ENCODE measurements at places on chromosomes 11 and 22. TPM values are rescaled to one million over a fixed set of nuclear protein-coding genes. Genes with fewer than 3 reads are reported as not detected.

The TSSK2 gene
- not detected for polyA plus RNA-seq

DNA sequence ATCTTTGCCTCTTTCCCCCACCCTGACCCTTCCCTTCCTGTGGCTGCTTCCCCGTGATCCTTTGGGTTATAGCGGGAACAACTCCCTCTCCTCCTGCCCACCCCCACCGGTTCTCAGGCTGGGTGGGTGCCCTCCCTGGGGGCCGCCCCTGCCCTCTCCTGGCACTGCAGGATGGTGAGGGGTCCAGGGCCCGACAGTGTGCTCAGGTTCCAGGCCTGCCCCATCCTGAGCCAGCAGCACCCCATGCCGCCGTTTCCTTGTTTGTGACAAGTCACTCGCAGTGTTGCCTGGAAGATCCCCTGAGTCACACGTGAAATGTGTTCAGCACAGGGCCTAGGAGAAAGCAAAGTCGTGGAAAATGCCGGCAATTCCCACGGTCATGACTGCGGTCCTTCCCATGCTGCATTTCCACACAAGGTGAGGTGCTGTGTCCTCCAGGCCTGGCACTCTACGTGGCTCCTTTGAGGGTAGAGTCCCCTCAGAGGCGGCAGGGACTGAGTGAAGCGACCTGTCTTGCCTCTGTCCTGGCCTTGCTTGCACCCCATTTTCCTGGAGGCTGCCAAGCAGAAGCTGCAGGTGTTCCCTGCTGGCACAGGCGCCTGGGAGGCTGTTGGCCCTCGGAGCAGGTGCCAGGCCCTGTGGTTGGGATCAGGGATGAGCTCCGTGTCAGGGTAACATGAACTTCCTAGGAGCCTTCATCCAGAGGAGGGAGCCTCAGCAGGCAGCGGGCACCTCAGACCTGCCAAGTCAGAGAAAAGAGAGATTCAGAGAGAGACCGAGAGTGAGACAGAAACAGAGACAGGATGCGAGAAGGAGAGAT, 80.5 kb upstream of the LINC01488 start:
- no peak for DNase-seq

DNA sequence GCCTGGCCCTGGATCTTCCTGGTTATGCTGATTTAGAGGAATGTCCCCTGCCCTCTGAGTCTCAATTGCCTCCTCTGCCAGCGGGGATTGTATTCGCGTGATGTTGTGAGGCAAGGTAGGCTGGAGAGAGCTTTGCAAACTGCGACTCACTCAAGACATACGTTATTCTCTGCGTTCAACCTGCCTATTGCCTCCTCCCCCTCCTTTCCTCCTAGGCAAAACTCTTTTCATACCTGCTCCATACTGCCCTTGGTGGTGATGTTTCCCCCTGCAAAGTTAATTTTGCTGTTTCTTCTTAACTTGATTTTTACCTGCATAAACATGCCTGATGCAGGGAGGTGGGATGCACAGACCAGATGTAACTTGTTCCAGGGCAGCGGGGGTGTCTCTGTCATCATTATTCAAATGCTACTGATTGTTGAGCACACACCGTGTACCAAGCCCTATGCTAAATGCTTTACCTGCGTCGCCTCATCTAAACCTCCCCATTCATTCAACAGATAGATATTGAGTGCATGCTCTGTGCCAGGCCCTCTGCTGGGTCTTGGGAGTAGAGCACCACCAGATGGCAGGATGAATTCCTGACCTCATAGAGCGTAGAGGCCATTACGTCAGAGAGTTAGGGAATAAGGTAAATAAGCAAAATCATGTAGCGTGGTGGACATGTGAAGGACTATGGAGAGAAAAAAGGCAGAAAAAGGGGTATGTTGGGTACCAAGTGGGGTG, 29.0 kb downstream of the SGSM1 start:
- no peak for DNase-seq

- DNase-seq: no peak
These were observed 62.8 kb downstream of the DDX10 start for GRCh38 chr11:108727665-108728064.

DNA sequence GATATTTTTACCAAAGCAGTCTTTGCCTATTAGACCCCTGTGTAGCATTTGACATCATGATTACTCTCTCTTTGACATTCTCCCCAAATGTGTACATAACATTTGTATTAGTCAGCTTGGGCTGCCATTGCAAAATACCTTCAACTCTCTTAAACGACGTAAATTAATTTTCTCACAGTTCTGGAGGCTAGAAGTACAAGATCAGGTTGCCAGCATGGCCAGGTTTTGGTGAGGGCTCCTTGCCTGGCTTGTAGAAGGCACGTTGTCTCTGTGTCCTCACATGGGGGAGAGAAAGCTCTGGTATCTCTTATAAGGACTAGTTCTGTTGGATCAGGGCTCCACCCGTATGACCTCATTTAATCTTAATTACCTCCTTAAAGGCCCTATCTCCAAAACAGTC, 12.3 kb upstream of the DLAT start:
- no peak for DNase-seq

DNA sequence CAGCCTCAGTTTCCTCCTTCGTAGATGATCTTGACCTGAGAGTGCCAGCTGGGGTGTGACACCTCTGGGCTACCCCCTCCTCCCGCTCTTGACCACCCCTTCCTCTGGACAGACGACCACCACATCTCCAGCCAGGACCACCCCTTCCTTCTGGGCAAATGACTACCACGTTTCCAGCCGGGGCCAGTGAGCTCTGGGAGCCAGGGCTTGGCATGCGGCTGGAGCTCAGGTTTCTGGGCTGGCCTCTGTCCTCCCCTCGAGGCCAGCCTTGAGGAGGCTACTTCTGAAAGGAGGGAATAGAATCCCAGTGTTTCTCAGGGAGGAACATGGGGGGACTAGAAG, 120.9 kb downstream of the KCNQ1OT1 start:
- no peak for DNase-seq

The APOA1 gene
- not detected for polyA plus RNA-seq

Data from immature natural killer cell (primary cell).